ENCODE measurements at places on chromosomes 12 and 14. TPM values are rescaled to one million over a fixed set of nuclear protein-coding genes. Genes with fewer than 3 reads are reported as not detected.

The AHNAK2 gene
- total RNA-seq: 44.8 TPM

The ACOT6 gene
- not detected for total RNA-seq

The TMCC3 gene
- 5.7 TPM for total RNA-seq

The PDZRN4 gene
- total RNA-seq: 1.5 TPM

The GSG1 gene
- total RNA-seq: not detected

The KRT2 gene
- not detected for total RNA-seq

The PIANP gene
- 48.8 TPM for total RNA-seq

The EFS gene
- total RNA-seq: 90.4 TPM

The DEGS2 gene
- 0.34 TPM for total RNA-seq

The ARID4A gene
- total RNA-seq: 22.4 TPM

The TPPP2 gene
- not detected for total RNA-seq

The MAPK1IP1L gene
- 97.9 TPM for total RNA-seq

The SLC7A7 gene
- 1.7 TPM for total RNA-seq

The CLEC2D gene
- total RNA-seq: 7.2 TPM

The PLA2G1B gene
- not detected for total RNA-seq

The SERPINA12 gene
- total RNA-seq: not detected

The KCNJ8 gene
- 0.66 TPM for total RNA-seq

The SIX1 gene
- total RNA-seq: 79.6 TPM

The CNTN1 gene
- 81.4 TPM for total RNA-seq

All from glutamatergic neuron (in vitro differentiated cells).